ENCODE measurements at places on chromosomes 4 and X.

- no peak overlapping the region for H3K4me3 ChIP-seq
- H3K36me3 ChIP-seq, result no peaks in the 10 kb centered on the region
- H3K27me3 ChIP-seq, result no peaks in the 10 kb centered on the region
- H3K4me1 ChIP-seq, result no peaks in the 10 kb centered on the region
- DNase-seq, result no peak
- H3K27ac ChIP-seq, result no peak overlapping the region
Measured at GRCh38 chr4:48187813-48188212, 53.8 kb upstream of the TXK start.

DNA sequence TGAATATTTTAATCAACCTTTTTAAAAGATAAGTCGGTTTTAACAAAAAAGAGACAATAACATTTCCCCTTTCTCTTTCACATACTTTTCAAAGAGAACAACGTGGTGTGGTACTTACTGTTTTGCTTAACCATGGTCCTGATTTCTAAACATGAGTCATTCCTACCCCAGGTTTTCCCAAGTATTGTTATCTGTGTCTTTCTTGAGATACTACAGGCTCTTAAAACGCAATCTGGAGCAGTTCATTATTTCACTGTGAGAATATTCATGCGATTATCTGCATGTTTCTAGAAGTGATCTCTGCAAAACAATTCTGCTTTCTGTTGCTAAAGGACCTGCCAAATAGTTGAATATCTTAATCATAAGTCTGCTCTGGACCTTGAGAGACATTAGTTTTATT is 127.3 kb downstream of the TENM3 start:
- no peaks in the 10 kb centered on the region for H3K27me3 ChIP-seq
- no peak overlapping the region for H3K27ac ChIP-seq
- no peak for DNase-seq
- peaks cover 16% of the 10 kb centered on the region for H3K4me1 ChIP-seq
- H3K4me3 ChIP-seq, result no peak overlapping the region
- no peaks in the 10 kb centered on the region for H3K36me3 ChIP-seq

- peaks cover 28% of the 10 kb centered on the region for H3K4me1 ChIP-seq
- H3K4me3 ChIP-seq, result no peak overlapping the region
- no peak for DNase-seq
- H3K36me3 ChIP-seq, result no peaks in the 10 kb centered on the region
- H3K27me3 ChIP-seq, result peaks cover 17% of the 10 kb centered on the region
- no peak overlapping the region for H3K27ac ChIP-seq
Measured at GRCh38 chrX:115360220-115360781, 70.8 kb downstream of the LUZP4 start.

DNA sequence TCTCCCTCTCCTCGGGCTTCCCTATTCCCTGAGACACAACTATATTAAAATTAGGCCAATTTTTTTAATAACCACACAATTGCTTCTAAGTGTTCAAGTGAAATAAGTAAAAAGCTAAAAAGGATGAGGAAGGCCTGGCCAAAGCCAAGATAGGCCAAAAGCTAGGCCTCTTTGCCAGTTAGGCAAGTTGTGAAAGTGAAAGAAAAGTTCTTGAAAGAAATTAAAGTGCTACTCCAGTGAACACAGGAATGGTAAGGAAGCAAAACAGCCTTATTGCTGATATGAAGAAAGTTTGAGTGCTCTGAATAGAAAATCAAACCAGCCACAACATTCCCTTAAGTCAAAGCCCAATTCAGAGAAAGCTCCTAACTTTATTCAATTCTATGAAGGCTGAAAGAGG is 114.2 kb upstream of the FAT4 start:
- H3K4me3 ChIP-seq, result no peak overlapping the region
- H3K36me3 ChIP-seq, result no peaks in the 10 kb centered on the region
- no peaks in the 10 kb centered on the region for H3K27me3 ChIP-seq
- no peak for DNase-seq
- H3K27ac ChIP-seq, result no peak overlapping the region
- H3K4me1 ChIP-seq, result peaks cover 13% of the 10 kb centered on the region

DNA sequence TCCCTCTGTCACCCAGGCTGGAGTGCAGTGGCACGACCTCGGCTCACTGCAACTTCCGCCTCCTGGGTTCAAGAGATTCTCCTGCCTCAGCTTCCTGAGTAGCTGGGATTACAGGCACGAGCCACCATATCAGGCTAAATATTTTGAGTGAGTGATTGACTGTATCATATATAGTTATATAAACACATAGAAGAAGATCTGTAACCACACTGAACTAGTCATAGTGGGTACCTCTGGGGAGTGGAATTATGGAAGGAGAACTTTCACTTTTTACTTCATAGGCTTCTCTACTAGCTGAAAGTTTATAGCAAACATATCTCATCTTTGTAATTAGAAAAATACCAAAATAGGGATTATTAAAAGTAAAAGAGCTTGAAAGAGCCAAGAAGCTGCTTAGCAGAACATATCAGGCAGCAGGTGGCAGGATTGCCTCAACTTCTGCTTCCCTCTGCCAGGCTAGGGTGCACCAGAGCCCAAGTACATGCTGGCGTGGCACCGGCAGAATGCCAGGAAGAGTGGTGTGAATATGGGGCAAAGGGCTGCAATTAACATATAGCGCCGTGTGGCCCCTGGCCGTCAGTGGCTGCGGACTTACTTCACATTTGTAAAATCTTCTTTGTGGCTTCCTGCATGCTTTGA is 39.5 kb upstream of the CD40LG start:
- peak; percentile 52 for DNase-seq
- H3K4me1 ChIP-seq, result peaks cover 18% of the 10 kb centered on the region
- H3K27me3 ChIP-seq, result no peaks in the 10 kb centered on the region
- no peak overlapping the region for H3K4me3 ChIP-seq

DNA sequence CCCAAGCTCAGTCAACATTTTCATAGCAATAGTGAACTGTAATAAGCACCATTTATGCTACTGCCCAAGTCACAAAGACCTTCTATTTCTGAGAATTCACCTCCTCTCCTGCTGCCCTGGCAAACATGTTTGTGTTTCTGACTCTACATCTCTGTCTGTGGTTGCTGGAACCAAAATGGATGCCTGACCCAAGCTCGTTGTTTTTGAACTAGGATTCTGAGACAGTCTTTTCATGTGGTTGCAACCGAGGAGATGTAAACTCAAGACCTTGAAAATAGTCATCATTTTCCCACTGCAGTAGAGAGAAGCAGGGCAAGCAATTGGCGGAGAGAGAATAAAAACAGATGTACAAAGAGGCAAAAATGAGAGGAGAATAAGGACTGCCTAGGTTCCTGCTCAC is 160.2 kb downstream of the RAB28 start:
- no peak overlapping the region for H3K27ac ChIP-seq
- H3K4me3 ChIP-seq, result no peak overlapping the region
- H3K27me3 ChIP-seq, result no peaks in the 10 kb centered on the region
- no peaks in the 10 kb centered on the region for H3K4me1 ChIP-seq
- H3K36me3 ChIP-seq, result no peaks in the 10 kb centered on the region

DNA sequence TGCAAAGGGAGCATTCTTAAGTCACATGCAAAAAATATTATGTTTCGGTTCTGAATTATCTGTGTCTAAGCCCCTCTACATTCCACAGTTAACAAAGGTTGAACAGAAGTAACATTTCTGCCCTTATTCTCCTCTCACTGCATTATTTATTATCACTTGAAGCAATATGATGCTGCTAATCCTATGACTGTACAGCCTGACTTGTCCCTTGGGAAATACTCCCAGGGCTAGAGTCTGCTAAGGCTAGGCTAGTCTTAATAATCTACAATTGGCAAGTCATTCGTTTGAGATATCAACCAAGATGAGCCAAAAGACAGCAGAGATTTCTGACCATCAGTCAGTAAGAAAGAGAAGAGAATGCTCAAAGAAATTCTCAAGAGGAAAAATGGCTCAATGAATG is 226.9 kb upstream of the HCCS start:
- no peaks in the 10 kb centered on the region for H3K27me3 ChIP-seq
- H3K4me3 ChIP-seq, result no peak overlapping the region
- no peaks in the 10 kb centered on the region for H3K4me1 ChIP-seq
- peak; percentile 45 for DNase-seq
- no peak overlapping the region for H3K27ac ChIP-seq

DNA sequence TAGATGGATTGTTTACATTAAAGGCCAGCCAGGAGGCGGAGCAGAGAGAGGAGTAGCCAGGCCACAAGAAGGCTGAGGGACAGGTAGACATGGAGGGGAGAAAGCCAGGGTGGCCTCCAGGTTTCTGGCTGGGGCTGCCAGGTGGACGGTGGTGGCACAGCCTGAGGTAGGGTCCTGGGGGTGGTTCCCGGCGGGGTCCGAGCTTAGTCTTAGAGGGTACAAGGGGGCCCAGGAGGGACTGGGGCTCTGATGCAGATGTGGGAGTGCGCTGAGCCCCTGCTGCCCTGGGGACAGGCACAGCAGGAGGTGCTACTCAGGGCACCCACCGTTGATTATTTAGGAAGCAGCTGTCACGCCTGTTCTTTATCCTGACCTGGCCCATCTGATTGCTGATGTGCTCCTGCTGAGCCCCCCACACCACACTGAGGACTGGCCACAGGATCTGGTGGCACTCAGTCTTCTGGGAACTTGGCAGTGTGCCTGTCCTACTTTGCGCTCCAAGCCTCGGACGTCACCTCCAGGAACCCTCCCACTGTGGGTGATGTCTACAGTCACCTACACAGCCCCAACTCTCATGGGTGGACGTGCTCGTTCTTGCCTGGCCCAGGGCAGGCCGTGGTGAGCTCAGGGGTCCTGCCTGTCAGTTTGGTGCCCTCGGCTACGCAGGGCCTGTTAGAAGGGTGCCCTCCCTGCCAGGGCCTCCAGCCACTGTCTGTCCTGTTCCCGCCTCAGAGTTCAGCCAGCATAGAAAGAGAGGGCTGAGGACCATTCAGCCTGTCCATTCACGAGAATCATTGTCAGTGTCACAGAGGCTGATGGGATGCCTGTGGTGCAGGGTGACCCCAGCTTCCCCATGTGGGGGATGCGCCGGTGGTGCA is 12.0 kb downstream of the WFS1 start:
- no peak overlapping the region for H3K27ac ChIP-seq
- H3K27me3 ChIP-seq, result no peaks in the 10 kb centered on the region
- no peaks in the 10 kb centered on the region for H3K4me1 ChIP-seq
- no peak for DNase-seq

- H3K36me3 ChIP-seq, result no peaks in the 10 kb centered on the region
- DNase-seq, result no peak
- no peak overlapping the region for H3K4me3 ChIP-seq
- H3K4me1 ChIP-seq, result no peaks in the 10 kb centered on the region
- no peaks in the 10 kb centered on the region for H3K27me3 ChIP-seq
- no peak overlapping the region for H3K27ac ChIP-seq
Measured at GRCh38 chrX:66166671-66167070, 2.6 kb downstream of the HEPH start.

DNA sequence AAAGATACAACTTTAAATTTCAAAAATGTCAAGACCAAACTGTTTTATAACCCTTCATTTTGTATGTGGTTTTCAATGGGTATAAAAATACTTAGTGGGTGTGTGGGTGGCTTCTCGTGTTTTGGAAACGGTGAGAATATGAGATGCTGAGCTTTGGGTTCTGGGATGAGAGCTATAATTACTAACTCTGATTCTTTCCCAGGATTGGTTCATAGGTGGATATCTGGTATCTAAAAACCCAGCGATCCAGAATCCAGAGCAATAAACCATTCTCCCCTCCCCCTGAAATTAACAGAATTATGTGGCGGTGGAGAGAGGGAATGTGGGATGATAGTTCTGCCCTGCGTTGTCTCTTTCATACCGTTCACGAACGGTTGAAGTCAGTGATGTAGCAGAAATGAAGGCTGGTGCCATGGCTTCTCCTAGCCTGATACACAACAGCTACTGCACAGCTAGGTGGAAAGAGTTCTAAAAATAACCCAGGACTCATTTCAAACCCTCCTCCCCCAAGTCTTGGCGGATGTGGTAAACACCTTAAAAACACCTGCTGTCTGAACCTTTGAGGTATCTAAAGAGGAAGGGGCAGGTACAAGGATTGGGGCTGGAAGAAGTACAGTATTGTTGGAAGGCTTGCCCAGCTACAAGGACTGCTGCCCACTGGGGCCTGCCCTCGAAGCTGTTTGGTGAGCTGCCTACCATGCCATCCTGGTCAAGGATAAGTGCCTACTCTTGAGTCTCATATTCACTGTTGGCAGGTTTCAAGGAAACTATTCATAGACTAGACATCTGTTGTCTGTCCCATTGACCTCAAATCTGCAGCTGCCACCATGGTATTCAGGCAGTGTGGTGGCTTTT is 44.5 kb downstream of the SEPTIN11 start:
- peaks cover 5% of the 10 kb centered on the region for H3K36me3 ChIP-seq
- H3K4me3 ChIP-seq, result no peak overlapping the region
- no peaks in the 10 kb centered on the region for H3K27me3 ChIP-seq
- DNase-seq, result no peak
- no peak overlapping the region for H3K27ac ChIP-seq

- H3K4me1 ChIP-seq, result no peaks in the 10 kb centered on the region
- no peak for DNase-seq
- H3K27me3 ChIP-seq, result no peaks in the 10 kb centered on the region
- no peak overlapping the region for H3K27ac ChIP-seq
Measured at GRCh38 chr4:71469541-71469940, 130.7 kb downstream of the SLC4A4 start.

DNA sequence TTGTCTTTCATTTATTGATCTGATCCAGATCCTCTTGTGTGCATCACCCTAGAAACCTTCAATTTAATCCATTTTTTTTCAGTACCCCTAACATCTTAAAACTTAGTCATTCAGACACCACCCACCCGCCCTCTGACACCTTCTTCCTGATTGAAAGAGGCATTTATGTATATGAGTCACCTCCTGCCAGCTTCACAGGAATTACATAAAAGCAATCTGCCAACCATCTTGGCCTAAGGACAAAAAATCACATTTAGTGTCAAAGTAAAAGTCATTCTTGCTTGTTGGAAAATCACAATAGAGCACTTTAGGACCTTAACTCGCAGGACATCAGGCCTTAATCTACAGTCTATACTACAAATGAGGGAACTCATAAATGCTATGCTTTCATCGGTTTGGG is 52.1 kb downstream of the NDST3 start:
- no peak overlapping the region for H3K27ac ChIP-seq
- peaks cover 32% of the 10 kb centered on the region for H3K4me1 ChIP-seq
- H3K4me3 ChIP-seq, result no peak overlapping the region
- peaks cover 3% of the 10 kb centered on the region for H3K27me3 ChIP-seq
- peak; percentile 89 for DNase-seq

DNA sequence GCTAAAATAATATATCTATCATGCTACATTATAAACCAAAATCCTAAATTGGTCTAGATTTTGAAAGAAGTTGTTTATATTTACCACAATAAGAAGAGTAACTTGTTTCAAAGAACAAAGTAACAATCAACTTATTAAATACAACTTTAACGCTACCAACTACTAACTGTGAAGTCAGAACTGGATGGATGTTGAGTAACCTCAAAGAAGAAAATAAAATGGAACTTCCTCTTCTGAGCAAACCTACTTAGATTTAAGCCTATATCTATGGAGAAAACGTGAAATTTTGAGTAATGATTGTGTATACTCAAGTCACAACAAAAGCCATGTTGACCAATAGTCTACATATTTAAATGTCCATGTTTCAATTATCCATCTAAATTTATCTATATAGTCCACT is 25.7 kb downstream of the SH3RF1 start:
- H3K27me3 ChIP-seq, result no peaks in the 10 kb centered on the region
- H3K4me3 ChIP-seq, result no peak overlapping the region
- peaks cover 29% of the 10 kb centered on the region for H3K4me1 ChIP-seq
- no peak overlapping the region for H3K27ac ChIP-seq
- no peaks in the 10 kb centered on the region for H3K36me3 ChIP-seq

GRCh38 chr4:96016634-96017299 is 176.9 kb downstream of the PDHA2 start:
- H3K4me3 ChIP-seq, result no peak overlapping the region
- DNase-seq, result no peak
- no peaks in the 10 kb centered on the region for H3K36me3 ChIP-seq
- H3K27ac ChIP-seq, result no peak overlapping the region
- H3K27me3 ChIP-seq, result no peaks in the 10 kb centered on the region

Data from A673 (cell line).